ENCODE measurements at places on chromosomes 16 and 17.

DNA sequence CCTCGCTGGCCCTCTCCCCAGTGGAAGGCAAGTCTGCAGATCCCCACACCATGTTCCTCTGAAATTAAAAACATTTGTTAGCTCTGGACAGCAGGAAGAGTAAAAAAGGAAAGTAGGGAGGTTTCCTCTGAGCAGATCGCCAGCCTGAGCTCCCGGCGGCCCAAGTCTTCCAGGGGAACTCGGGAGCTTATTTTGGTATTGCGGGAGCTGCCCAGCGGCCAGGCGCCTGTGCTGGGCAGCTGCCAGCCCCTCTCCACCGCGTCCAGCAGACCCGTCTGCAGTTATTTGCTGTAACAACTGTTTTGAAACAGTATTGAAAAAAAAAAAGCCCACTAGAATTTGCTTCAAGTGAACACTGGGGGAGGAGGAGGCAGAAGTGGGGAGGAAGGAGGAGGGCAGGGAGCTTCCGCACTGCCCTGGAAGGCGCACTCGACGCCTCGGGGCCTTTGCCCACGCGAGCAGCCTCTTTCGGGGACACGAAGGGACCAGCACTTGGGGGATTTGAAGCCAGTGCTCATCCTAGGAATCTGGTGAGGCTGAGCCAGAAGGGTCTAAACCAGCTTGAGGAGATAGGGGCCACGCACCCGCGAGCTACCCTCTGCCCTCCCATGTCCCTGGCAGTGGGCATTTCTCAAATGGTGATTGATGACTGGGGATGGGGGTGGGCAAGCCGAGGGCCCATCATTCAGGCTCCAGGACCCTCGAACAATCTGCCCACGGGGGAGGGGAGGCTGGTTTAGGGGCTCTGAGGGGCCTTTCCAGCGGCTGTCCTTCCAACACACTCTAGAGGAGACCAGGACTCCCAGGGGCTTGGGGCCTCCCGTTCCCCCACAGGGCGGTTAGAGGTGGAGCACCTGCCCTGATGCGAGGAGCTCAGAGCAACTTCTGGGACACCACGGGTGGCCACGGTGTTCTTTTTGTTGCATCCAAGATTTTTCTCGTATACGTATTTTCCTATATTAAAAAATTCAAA lies 3.0 kb upstream of the BAHCC1 start:
- no peak for DNase-seq

DNA sequence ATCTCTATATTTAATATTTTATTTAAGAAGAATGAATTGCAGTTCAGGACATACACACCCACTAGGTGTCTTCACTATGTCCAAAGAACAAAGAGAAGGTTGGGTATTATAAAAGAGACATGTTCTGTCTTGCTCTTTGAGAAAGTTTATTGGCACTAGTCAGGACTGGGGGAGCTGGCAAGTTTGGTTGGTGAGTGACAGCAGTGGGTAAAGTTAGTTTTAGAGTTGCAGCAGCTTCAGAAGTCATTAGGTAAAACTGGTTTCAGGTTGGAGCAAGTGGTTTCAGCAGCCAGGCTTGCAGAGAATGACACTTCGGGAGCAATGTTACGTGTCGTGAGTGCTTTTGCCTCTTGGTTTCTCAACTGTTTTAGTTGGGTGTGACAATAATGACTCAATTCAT lies 142.2 kb upstream of the HS3ST3A1 start:
- no peak for DNase-seq

DNA sequence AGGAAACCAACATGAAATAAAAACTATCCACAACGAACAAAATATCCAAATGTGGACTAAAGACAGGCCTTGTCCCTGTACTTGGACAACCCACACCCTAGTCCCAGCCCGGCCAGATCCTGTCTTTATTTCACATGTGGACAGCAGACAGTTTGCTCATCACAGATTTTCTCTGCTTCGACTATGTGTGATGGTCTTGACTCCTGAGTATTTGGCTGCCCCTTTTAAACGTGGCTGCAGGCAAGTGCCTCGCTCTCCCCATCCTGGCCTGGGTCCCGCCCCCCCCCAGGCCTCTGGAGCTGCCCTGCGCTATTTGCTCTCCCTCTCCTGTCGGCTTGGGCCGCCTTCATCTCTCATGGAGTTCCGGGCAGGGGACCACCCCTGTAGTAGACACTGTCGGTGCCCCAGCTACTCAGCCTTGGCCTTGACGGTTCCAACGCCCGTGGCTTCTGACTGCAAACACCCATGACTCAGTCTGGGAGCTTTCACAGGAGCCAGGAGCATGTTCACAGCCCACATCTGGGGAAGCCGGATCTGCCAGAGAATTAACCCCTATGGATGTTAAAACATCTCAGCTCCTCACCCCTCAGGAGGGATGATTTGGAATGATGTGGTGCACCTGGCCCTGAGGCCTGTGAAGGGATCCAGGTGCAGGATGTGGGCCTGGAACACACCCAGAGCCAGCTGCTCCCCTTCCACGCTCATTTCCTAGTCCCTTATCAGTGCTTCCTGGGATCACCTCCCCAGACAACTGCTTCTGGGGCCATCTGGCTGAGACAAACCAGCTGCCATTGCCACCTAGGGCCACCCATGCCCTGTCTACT lies 229.7 kb upstream of the RPL38 start:
- no peak for DNase-seq

- DNase-seq = no peak
Measured at GRCh38 chr16:47052666-47053640, 79.5 kb upstream of the DNAJA2 start.

- DNase-seq = no peak
Measured at GRCh38 chr16:59848296-59848695, 1114.2 kb upstream of the GOT2 start.

GRCh38 chr16:77939968-77940367 lies 82.4 kb upstream of the CLEC3A start:
- DNase-seq = no peak

DNA sequence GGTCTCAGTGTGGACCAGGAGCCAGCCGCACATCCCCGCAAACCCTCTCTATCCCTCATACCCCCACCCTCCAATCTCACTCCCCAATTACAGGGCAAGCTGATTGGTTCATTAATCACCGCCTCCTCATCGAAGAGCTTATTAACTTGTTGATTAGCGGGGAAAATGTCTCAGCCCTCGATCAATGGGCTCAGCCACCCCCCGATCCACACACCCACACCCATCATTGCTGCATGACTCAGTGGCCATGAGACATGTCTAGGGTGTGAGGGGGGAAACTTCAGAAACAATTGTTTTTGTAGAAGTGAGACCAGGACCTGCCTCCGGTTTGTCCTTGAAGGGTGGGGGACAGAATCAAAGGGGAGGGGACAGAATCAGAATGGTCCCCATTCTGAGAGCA lies 2.5 kb upstream of the PYY start:
- DNase-seq = no peak

- peak; percentile 34 for DNase-seq
Measured at GRCh38 chr17:2395258-2396181, 5.3 kb downstream of the MNT start.

- peak; percentile 51 for DNase-seq
Measured at GRCh38 chr16:1678500-1679098, 520 bp downstream of the JPT2 start.

GRCh38 chr17:60039847-60040442 lies 38.8 kb downstream of the HEATR6 start:
- DNase-seq = no peak

DNA sequence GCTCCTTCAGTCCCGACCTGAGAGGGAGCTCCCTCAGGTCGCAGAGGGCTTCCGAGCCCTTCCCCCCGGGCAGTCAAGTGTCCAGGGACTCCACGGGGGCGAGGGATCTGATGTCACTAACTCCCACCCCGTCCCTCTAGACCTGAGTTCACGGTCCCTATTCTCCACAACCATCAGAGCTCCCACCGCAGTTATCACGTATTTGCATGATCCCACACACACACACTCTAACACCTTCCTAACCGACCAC lies 3.7 kb upstream of the PER1 start:
- DNase-seq = no peak

GRCh38 chr17:56577843-56578204 lies 15.7 kb upstream of the NOG start:
- DNase-seq = peak; percentile 26

- no peak for DNase-seq
Measured at GRCh38 chr16:72015124-72015523, 6.6 kb downstream of the DHODH start.

DNA sequence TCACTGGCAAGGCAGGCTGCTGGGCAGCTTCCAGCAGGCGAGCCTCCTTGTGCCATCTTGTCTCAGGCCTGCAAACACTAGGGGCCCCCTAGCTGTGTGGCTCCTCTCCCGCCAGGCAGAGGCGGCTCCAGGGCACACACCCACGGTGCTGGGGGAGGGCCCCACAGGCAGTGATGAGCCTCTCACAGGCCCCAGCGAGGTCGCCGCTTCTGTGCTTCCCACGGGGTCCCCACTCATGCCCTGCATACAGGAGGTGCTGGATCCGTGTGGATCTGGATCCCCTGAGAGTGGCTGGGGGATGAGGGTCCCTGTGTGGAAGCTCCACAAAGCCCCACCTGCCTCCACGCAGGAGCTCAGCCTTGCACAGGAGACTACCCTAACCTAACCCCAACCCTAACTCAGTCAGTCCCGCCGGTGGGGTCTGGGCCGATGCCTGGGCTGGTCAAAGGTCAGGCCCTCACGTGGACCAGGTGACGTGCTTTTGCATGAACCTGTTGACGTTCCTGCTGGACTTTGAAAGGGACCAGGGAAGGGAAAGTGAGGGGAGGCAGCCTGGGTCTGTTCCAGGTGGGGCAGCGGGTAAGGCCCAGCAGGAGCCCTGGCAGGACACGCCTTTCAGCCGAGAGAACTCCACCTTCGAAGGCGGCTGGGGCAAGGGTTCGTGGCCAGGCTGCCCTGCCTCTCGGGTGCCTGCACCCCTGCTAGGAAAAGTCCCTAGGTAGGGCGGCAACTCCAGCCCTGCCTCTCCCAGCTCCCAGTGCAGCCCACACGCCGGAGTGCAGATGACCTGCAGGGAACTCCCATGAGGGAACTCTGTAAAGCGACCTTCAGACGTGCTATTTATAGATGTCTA lies 5.2 kb downstream of the SECTM1 start:
- DNase-seq = no peak

- no peak for DNase-seq
Measured at GRCh38 chr16:65909310-65910050, 457.0 kb upstream of the CDH5 start.

DNA sequence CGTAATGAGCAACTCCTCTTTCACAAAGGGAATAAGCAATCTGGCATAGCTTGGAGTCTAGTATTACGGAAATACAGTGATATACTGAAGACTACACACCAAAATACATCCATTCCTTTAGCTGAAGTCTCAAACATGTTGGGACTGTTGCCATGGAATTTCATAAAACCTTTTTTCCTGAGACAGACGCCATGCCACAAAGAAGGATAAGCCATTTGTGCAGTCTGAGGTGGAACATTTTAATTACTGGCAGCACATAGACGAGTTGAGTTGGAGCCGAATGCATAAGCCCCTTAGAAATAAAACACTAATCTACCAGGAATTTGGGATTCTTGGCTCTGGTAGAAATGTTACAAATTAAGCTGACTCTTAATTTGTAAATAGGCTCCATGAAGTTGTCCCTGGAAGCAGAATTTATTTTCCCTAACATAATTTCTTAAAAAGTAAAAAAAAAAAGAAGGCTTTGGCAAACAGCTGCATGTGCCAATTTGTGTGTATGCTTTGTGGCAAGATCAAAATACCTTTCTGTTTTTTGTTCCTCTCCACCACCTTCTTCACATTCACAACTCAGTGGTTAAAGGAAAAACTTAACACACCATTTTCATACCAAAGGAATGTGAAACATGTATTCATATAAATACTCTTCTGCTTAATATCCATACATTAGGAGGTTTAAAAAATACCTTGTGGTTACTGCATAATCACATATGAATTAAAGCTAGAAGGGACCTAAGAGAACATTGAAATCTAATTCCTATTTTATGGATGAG lies 25.5 kb downstream of the GRB7 start:
- DNase-seq = peak; percentile 19

DNA sequence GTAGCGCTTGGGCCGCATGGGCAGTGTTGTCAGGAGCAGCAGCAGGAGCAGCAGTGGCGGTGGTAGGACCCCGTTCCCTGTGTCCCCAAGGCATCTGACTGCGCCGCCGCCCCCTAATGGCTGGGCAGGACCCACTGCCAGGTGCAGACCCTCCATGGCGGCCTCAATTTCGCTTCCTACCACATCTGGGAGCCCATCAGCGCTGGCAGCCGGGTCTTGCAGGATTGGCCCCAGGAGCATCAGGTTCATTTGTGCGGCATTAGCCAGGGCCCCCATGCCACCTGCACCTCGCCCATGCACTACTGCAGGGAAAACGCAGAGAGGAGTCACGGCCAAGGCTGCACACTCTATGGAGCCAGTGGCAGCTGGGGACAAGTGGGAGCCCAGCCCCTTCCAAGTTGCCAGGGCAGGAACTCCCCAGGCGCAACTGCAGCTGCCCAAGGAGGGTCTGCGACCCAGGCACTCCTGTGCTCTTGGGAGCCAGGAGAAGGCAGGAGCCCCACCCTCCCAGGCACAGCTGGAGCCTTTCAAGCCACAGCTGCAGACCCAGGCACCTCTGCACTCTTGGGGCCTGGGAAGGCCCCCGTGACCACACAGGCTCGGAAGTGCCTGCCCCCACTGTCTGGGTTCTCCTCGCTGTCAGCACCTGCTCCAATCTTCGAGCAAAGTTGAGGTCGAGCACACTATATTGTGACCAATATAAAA lies 594.2 kb downstream of the KCNJ18 start:
- no peak for DNase-seq

GRCh38 chr17:67011527-67012175 lies 32.7 kb upstream of the CACNG1 start:
- DNase-seq = no peak

- DNase-seq = peak; percentile 92
Measured at GRCh38 chr16:10741844-10742243, 1.8 kb upstream of the NUBP1 start.

- DNase-seq = no peak
Measured at GRCh38 chr16:19948186-19949104, 63.8 kb upstream of the GPRC5B start.

GRCh38 chr17:57956291-57957119 lies 1.3 kb upstream of the CUEDC1 start:
- peak; percentile 93 for DNase-seq

GRCh38 chr17:71251951-71252350 lies 868.9 kb upstream of the SOX9 start:
- no peak for DNase-seq

DNA sequence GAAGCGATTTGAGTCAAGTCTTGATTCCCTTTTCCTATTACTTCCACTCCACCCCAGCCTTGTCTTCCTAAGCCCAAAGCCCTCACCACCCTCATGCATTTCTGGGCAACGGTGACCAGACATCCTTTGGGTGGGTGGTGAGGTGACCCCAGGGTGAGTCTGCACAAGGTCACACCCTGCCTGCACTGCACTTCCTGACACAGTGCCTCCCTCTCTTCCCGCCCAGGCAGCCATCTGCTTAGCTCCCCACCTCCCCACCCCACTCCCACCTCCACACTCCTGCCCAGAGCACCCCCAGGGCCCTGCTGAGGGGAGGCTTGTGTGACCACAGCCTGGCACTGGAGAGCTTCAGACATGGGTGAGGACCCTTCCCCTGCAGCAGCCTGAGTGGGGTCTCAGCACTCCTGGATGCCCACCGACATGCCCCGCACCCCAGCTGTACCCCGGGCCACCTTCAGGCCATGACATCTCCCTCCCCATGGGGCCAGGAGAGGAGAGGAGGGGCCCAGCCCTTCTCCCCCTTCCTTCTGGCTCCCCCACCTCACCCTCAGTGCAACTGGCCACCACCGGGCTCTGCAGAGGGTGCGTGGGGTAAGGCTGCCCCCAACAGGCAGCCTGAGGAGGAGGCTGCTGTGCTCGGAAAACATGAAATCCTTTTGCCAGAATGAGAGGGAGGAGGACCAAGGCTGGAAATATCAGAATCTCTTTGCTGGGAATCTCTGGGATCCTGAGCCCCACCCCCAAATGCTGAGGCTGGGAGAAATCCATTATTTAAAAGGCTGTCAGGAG lies 68.6 kb downstream of the CCT6B start:
- peak; percentile 84 for DNase-seq

GRCh38 chr16:3988011-3988410 lies 107.5 kb upstream of the CREBBP start:
- DNase-seq = no peak

Measured in NCI-H82 (cell line).